ENCODE measurements at places on chromosomes 5 and 9.

DNA sequence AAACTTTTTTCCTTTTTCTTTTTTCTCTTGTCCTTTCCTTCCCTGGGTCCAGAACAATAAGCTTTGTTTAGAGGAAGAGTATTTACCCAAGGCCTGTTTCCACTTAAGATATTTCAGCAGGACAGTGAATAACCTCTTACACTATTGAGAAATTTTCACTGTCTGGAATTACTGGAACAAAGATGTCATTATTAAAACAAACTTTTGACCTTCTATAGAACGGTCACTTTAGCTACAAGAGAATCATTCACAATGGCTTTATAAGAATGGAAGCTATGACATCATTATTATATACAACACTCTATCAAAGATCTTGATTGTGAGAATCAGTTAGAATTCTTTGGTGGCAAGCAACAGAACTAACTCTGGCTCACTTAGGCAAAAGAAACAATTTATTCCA is 22.0 kb upstream of the ARHGAP26 start:
- no peak for DNase-seq

DNA sequence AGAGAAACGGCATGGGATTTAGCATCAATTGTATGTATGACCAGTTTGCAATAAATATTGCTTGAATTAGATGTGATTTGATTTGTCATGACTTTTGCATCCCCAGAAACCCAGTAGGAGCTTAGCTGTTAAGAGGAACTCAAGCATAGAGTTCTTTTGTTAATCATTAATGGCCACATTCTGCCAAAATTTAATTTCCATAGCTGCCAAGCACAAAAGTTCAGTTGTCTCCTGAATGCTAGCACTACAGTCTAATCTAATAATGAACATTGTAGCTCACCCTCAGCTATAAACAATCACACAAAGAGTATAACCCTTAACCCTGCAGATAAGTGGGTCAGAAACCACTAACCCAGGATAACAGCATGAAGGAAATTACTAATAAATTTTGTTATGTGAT is 169.8 kb upstream of the GRAMD2B start:
- no peak for DNase-seq

DNA sequence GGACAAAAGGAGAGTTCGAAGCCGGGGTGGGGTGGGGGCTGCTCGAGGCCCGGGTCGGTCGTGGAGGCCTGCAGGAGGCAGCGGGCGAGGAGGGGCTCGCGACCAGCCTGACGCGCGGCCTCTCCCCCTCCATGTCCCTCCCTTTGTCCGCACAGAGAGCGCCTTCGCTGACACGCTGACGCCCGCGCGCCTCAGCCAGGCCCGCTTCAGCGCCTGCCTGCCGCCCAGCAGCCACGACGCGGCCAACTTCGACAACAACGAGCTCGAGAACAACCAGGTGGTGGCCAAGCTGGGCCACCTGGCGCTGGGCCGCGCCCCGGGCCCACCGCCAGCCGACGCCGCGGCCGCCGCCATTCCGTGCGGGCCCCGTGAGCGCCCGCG is 42.2 kb downstream of the NEURL1B start:
- no peak for DNase-seq

GRCh38 chr5:171770153-171770552 is 15.5 kb upstream of the SMIM23 start:
- DNase-seq = peak; percentile 46

- DNase-seq = no peak
These were observed 5.2 kb downstream of the PCSK1 start for GRCh38 chr5:96427824-96428223.

DNA sequence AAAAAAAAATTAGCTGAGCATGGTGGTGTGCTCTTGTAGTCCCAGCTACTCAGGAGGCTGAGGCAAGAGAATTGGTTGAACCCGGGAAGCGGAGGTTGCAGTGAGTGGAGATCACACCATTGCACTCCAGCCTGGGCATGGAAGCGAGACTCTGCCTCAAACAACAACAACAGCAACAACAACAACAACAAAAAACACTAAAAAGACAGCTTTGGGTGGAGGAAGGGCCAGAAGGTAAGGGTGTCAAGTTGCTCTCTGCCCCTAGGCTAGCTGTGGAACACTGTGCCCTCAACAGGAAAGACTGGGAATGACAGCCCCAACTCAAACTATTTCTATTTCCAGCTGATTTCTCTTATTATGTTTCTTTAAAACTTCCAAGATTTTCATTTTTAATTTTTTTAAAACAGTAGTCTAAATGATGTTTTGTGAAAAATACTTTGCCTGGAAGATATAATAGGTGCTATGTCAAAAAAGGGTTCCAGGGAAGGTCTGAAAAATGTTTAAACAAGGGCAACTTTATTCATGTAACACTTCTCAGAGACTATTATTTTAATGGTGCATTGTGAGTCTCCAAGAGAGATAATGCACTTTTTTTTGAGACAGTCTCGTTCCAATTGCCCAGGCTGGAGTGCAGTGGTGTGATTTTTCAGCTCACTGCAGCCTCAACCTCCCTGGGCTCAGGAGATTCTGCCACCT is 29.9 kb downstream of the CLINT1 start:
- DNase-seq = no peak

GRCh38 chr9:87698069-87698809 is 27.7 kb upstream of the CTSL start:
- no peak for DNase-seq

GRCh38 chr5:78335976-78336375 is 24.4 kb upstream of the SCAMP1 start:
- DNase-seq = no peak

DNA sequence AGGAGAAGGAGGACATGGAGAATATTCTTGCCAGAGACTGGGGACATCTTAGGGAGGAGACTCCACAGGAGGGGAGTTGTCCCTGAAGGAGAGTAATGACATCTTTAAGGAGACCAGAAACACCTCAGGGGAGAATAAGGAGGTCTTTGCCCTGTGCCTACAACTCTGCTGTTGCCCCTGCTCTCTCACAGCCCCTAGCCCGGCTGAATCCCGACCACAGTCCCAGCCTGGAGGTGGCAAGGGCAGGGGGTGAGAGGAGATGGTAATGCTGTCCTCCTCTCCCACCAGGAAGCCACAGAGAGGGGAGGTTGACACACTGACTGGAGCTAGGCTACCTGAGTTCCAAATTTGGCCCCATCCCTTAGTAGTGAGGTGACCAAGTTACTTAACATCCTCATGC is 30.2 kb upstream of the ENHO start:
- DNase-seq = no peak

DNA sequence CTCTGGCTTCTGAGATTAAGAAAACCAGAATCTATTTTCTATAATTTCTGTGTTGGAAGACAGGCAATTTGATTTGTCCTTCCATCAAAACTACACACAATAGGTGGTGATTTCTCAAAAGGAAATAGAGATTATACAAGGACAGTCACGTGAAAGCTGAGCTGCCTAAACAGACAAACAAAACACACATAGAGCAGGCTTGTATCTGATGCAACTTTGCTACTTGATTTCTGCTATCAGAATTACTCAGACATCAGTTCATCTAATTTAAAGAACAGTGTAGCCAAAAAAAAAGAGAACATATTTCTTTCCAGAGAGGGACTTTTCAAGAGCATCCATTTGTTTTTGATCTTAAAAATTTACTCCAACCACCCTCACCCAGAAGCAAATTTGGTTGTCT is 2128.3 kb upstream of the C9orf72 start:
- no peak for DNase-seq

GRCh38 chr9:88177371-88177770 is 39.1 kb upstream of the SPATA31C2 start:
- no peak for DNase-seq

DNA sequence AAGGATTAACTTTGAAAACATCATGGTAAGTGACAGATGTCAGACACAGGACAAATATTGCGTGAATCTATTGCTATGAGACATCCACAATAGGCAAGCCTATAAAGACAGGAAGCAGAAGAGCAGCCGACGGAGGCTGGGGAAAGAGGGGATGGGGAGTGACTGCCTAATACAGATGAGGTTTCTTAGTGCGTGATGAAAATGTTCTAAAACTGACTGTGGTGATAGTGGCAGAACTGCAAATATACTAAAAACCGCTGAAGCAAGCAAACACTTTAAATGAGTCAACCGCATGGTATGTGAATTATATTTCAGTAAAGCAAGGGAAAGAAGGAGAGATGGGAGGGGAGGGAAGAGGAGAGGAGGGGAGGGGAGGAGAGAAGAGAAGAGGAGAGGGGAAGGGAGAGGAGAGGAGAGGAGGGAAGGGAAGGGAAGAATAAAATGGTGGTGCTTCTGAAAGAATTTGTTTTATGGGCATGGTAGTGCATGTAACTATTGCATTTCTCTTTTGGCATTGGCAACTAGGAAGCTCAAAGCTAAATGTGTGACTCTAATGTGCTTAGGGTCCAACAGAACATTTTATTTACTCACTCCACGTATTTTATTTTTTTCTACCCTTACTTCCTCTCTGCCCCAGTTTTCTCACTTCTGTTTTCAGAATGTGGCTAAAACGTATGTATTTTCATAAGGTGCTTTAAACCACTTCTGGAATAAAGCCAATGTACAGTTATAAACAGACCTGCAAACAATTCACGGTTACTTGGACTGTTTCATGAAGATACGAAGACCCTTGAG is 21.3 kb downstream of the AKNA start:
- no peak for DNase-seq

- DNase-seq = no peak
These were observed 77.7 kb downstream of the STK10 start for GRCh38 chr5:172110260-172110815.

GRCh38 chr9:34440017-34440416 is 18.4 kb downstream of the FAM219A start:
- no peak for DNase-seq

- DNase-seq = no peak
These were observed 21.0 kb upstream of the SUSD3 start for GRCh38 chr9:93037476-93037971.

- DNase-seq = peak; percentile 78
These were observed 2.4 kb upstream of the PHYKPL start for GRCh38 chr5:178234750-178235587.

DNA sequence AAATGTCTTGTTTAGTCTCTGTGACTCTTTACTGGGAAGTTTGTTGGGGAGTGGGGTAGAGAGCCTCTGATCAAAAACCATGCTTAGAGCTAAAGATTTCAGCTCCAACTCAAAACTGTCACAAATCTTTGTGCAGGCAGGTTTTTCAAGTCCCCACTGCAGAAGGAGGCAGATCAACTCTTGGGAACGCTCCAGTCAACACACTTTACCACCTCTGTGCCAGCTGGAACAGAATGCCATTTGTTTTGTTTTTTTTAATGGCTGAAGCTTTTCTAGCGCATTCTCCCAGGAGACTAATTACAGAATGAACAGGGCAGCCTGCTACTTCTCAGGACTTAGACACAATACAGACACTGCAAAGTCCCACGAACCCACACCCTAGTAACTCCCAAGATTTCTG is 17.9 kb upstream of the LHX6 start:
- DNase-seq = no peak

Data from hematopoietic multipotent progenitor cell (in vitro differentiated cells).